ENCODE measurements at places on chromosomes 2 and 18.
A peak's percentile ranks its signal among the peaks of the same experiment; 100 is the strongest.

DNA sequence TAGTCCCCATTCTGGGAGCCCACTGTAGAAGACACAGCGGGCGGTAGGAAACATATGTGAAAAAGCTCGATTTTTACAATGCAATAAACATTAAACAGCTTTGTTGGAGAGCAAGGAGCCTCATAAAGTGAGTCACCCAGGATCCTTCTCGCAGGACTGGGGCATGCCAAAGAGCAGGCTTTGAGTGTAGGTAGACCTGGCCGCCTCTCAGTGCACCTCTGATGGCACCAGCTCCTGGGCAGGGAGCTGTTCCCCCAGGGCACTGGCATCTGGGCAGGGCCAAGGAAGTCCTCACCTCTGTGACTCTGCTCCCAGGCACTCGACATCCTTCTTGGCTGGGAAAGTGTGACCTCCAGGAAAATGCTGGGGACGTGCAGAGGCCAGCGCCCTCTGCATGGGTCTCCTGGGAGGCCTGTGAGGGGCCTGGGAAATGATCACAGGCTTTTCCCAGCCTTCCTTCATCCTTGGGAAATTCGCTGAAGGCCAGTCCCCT is 94.2 kb downstream of the POLR1A start:
- no peak for DNase-seq

- no peak for DNase-seq
Observed at GRCh38 chr2:61218076-61218816, 56.3 kb downstream of the C2orf74 start.

- DNase-seq = no peak
Observed at GRCh38 chr2:67997528-67997900, 65.3 kb downstream of the C1D start.

GRCh38 chr2:152410165-152410597 is 75.2 kb downstream of the FMNL2 start:
- no peak for DNase-seq

DNA sequence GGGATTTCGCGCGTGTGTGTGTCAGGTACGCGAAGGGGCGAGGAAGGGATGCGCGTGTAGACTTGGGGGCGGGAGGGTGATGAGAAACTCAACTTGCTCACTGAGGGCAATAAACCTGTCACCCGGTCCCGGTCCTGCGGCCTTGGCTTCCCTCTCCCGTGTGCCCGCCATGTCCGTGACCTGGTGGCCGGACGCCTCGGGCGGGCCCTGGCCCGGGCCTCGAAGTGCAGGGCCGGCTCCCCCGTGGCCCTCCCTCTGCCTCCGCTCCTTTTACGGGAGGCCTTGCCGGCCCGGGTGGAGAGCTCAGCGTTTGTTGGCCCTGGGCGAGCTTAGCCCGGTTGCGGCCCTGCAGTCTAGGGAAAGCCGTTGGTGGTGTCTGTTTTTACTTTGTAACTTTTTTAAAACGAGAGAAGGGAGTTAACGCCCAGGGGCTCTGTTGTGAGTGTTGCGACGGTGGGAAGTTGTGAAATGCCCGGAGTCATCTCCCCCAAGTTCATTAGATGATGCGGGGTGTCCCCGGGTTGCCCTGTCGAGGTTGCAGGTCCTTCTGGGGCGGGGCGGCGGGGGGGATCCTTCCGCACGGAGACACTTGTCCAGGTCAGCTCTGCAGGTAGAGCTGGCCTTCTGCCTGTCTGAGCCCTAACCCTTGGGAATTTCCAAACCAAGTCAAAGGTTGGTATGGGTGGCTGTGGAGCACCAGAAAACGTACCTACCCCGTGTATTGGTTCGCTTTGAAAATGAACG is 883 bp downstream of the SMCHD1 start:
- DNase-seq = peak; percentile 71

GRCh38 chr2:200603972-200604371 is 18.2 kb downstream of the AOX1 start:
- no peak for DNase-seq

DNA sequence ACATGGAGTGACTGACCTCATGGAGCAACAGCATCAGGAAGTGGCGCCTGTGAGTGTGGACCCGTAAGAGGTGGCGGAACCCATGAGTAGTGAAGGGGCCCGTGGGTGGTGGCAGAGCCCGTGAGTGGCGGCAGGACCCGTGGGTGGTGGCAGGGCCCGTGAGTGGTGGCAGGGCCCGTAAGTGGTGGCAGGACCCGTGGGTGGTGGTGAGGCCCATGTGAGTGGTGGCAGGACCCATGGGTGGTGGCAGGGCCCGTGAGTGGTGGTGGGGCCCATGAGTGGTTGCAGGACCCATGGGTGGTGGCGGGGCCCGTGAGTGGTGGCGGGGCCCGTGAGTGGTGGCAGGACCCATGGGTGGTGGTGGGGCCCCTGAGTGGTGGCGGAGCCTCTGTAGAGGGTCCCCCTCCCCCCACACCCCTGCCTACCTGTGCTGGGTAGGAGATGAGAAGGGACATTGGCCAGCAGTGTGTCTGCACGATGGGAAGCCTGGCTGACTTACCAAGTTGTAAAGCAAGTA is 407.7 kb upstream of the SALL3 start:
- DNase-seq = no peak

DNA sequence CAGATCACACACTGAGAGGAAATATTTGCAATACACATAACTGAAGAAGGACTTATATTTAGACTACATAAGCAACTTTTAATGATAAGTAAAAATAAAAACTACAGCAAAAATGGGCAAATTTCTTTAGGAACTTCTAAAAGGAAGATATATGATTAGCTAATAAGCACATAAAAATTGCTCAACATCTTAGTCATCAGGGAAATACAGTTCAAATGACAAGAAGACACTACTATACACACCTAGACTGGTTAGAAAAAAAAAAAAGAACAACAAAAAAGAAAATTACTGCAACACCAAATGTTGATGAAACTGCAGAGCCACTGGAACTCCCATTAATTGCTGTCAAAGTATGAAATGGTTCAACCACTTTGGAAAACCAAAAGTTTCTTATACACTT is 1247.5 kb upstream of the ACVR2A start:
- DNase-seq = no peak

GRCh38 chr18:6341303-6341702 is 73.4 kb downstream of the L3MBTL4 start:
- DNase-seq = no peak

- no peak for DNase-seq
Observed at GRCh38 chr2:186575302-186575701, 14.6 kb upstream of the ITGAV start.

DNA sequence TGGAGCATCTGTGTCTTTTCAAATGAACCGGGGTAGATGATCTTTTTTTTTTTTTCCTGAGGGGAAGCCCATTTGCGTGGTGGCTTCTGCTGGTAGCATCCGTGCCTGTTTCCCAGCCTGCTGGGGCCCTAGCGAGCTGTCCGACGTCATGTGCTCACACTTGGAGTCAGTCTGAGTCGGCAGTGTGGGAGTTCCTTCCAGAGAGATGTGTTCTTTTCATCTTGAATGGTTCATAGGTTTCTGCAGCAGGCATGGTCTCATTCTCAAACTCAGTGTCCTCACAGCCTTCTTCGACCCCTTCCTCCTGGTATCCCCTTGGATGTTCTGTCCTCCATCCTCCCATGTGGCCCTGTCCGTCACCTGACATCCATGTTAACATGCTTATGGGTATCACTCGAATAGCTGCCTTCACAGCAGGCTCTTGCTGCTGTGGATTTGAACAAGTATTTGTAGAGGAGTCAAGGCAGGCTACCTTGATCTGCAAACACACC is 51.0 kb downstream of the LDLRAD4 start:
- peak; percentile 62 for DNase-seq

DNA sequence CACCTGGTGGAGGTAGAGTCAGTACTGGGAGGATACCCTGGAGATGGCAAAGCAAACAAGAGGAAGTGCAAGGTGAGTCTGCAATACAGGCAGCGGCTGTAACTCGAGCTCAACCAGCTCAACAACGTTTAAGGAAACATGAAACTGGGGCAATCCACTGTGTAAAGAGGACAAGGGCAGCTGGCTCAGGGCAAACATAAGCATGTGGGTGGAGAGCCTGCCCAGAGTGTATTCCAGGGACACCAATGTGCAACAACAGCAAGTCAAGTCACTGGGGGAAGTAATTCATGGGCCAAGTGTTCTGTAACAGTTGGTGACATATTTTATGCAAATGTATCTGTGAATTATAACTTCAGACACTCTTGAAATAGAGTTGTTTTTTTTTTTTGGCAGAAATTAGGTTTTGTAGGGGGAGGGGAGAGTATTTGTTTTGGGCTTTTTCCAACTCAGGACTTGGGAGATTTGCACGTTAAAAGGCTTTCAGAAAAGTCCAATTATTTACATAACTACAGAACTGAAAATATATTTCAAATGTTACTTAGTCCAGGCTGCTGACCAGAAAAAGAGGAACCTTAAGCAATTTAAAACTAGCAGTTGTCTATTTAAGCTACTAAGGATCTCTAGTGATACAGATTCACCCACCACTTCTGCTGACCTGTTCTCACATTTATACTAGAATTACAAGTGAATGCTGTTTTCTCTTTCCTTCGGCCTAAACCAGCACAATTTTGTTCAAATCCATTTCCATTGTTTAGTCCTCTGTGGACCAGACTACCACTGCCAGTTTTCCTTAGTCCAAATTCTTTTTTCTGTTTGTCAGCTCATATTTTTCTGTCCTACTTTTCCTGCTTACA is 18.6 kb downstream of the NRXN1 start:
- no peak for DNase-seq

- DNase-seq = peak; percentile 40
Observed at GRCh38 chr2:96245609-96246390, 20.0 kb downstream of the TMEM127 start.

GRCh38 chr2:96930351-96931010 is 55.9 kb downstream of the FAM178B start:
- DNase-seq = no peak

DNA sequence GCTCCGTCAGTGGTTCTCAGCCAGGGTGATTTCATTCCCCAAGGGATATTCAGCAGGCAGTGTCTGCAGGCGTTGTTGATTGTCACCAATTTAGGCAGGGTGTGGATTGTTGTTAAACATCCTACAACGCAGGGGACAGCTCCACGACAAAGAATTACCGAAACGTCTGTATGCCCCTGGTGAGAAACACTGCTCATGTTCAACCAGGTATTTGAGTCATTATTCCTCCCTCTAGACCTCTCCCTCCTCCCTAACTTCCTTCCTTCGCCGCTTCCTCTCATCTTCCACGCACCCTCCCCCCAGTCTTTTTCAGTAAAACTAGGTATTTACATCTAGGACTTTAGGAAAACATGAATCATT is 50.8 kb downstream of the NCK2 start:
- peak; percentile 59 for DNase-seq

- DNase-seq = peak; percentile 52
Observed at GRCh38 chr18:69956665-69957620, 9.3 kb upstream of the CD226 start.

GRCh38 chr2:119809339-119810048 is 49.8 kb downstream of the PTPN4 start:
- no peak for DNase-seq

DNA sequence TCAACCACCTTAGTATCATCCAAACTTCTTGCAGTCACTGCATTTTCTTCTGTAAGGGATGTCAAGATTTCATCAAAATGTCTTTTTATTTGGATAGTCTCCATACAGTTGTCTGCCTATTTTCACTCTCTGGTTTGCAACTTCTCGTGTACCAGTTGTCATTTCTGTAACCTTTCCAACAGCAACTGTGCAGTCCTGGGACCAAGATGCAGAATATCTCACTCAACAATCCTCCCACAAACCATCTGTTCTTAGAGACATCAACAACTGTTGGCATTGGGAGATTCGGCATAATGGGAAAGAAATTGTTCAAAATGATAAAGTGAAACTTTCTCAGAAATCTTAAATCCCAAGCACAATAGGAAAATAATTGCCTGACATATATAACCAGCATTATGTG is 933.6 kb upstream of the SLC39A10 start:
- DNase-seq = no peak

- DNase-seq = peak; percentile 60
Observed at GRCh38 chr18:961644-962355, 57.1 kb downstream of the ADCYAP1 start.

GRCh38 chr18:10035281-10035991 is 121.6 kb downstream of the VAPA start:
- no peak for DNase-seq

- no peak for DNase-seq
Observed at GRCh38 chr2:30349691-30350090, 97.4 kb upstream of the LCLAT1 start.

GRCh38 chr2:190809876-190810525 is 70.6 kb upstream of the GLS start:
- DNase-seq = peak; percentile 37

DNA sequence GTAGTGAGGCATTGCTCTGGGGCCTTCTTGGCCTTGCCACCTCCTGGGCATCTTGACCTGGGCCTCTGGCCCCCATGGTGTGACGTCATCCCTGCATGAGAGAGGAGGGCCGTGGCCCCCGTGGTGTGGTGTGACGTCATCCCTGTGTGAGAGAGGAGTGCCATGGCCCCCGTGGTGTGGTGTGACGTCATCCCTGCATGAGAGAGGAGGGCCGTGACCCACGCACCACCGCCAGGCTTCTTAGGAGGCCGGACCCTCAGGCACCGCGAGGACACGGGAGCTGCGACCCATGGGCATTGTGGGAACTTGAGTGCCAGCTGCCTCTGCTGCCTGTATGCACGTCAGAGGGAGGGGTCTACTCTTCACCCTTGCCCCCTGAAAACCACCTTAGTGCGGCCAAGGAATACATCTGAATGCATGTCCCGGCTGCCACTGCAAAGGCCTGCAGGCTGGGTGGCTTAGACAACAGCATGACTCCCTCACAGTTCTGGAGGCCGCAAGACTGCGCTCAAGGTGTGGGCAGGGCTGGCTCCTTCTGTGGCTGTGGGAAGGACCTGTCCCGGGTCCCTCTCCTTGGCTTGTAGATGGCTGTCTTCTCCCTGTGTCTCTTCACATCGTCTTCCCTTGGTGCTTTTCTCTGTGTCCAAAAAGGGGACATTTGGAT is 20.8 kb upstream of the OTOS start:
- no peak for DNase-seq

DNA sequence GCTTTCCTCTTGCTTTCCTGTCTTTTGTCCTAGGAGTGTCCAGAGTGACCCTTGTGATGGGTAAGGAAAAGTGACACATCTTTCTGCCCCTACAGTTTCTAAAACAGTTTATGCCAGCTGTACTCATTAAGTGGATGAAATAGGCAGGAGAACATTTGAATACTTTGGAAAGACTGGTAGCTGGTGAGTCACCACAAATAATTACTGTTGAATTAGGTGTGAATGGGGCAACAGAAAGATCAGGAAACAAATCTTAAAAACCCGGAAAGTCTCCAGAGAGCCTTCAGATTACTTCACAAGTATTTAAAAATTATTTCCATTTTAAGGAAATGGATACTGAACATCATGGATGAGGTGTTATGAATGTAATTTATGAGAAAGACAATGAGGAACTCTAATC is 278.5 kb downstream of the CLIP4 start:
- DNase-seq = no peak

- no peak for DNase-seq
Observed at GRCh38 chr2:8333177-8333831, 348.6 kb upstream of the ID2 start.

- no peak for DNase-seq
Observed at GRCh38 chr2:223696719-223697118, 94.6 kb upstream of the SCG2 start.

GRCh38 chr2:212489719-212490346 is 48.8 kb downstream of the ERBB4 start:
- DNase-seq = no peak
